Esophagus squamous epithelium (tissue), 5 donors: ENCODE measurements at places on chromosomes 3 and 15.

GRCh38 chr3:50261505-50261904 is 7.4 kb upstream of the SEMA3B start:
- no peak for DNase-seq

DNA sequence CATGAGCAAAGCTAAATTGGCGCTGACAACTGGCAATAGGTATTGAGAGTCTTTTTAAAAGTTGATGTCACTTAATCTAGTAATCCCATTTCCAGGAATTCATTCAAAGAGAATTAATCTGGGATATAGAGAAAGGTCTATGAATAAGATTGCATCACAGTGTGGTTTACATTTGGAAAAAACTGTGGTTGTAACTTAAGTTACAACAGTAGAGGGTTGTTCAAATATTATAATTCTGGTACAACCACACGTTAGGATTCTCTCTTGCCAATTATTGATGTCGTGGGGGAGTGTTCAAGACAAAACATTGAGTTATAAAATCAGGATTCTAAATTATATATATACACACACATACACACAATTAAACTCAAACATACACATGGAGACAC is 79.8 kb downstream of the LIPC start:
- DNase-seq: no peak

GRCh38 chr15:62426387-62426956 is 261.4 kb upstream of the C2CD4B start:
- DNase-seq: no peak

GRCh38 chr3:186386883-186387560 is 25.0 kb upstream of the DGKG start:
- no peak for DNase-seq

DNA sequence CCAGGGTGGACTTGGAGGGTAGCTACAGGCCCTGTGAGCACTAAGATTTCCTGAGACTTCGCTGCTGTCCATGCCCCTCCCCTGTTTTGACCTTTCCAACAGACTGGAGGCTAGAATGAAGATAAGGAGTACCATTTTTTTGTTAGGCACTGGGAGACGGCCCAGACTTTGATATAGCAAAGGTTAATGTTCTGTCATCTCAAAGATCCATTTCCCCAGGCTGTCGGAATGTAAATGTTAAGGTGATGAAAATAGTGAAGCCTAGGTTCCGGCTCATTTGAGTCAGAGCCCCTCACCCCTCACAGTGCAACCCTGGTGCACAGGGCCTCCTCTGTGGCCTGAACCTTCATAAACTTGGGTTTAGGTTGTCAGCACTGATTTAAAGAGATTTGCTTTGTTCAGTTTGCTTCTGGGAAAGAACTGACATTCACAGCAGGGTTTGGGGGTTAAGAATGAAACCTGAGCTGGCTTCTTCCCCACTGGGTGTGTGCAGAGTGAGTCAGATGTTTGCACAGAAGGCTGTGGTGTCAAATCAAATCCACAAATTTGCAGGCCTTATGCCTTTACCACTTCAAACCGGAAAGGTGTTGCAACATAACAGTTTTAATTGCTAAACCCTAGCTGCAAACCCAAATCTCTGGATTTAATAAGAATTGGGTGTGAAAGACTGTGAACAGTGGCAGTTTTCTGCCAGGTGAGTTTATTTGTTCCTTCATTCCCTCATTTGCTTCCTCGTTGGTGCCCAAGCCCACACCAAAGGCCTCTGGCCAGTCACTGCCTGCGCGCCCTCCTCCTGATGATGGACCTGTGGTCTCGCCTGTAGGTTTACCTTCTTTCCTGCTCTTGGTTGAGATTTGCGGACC is 20.6 kb upstream of the KCTD6 start:
- DNase-seq: no peak

- DNase-seq: no peak
Measured at GRCh38 chr3:196284396-196284795, 3.1 kb downstream of the PCYT1A start.

GRCh38 chr15:63800241-63800640 is 33.5 kb downstream of the HERC1 start:
- DNase-seq: no peak

DNA sequence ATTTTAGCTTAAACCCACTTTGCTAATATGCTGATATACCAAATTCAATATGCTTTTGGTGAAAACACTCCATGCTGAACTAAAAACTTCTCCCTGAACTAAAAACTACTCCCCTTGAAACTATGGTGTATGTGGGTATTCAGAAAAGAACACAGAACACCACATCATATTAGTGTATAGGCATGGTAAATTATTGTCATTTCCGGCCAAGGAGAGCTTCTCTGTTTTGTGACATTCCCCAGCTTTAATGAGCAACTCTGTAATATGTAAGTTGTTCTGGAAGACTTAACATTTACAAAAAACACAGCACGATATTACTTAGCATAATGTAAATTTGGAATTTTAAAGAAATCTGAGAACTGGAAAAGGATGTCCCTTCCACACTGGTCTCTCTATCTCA is 269.9 kb upstream of the WNT5A start:
- no peak for DNase-seq

- no peak for DNase-seq
Measured at GRCh38 chr3:117144853-117145252, 435.3 kb downstream of the TUSC7 start.

DNA sequence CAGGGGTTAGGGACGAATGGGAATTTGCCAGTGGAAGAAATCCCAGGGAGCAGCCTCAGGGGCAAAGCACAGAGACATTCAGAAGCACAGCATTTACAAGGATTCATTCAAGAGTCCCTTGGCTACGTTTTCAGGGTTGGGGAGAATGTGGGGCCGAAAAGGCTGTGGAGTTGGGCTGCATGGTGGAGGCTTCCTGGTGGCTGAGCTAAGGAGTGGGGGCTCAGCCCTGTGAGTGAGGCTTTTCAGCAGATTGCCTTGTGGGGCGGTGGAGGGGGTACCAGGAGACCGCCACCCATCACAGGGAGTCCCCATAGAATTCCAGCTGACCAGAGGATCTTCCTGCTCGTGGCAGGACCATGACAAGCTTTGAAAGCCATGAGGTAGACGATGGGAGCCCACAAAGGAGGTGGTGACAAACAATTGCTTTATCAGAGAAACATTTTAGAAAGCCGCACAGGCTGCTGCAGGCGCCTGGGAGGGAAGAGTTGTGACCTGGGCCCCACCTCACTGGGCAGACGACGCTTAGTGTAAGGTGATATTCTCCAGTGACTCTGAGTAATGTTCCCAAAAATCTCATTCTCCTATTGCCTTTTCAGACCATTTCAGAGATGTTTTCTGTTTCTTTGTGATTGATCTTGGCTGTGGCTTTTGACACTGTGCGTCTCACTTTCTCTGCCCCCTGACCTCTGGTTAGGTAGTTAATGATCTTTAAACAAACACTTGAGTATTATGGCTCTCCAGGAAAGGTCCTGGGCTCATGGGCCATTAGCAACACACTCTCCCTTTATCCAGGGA is 128.0 kb downstream of the DNAJB8 start:
- no peak for DNase-seq

- no peak for DNase-seq
Measured at GRCh38 chr3:30332196-30333021, 274.0 kb upstream of the TGFBR2 start.

DNA sequence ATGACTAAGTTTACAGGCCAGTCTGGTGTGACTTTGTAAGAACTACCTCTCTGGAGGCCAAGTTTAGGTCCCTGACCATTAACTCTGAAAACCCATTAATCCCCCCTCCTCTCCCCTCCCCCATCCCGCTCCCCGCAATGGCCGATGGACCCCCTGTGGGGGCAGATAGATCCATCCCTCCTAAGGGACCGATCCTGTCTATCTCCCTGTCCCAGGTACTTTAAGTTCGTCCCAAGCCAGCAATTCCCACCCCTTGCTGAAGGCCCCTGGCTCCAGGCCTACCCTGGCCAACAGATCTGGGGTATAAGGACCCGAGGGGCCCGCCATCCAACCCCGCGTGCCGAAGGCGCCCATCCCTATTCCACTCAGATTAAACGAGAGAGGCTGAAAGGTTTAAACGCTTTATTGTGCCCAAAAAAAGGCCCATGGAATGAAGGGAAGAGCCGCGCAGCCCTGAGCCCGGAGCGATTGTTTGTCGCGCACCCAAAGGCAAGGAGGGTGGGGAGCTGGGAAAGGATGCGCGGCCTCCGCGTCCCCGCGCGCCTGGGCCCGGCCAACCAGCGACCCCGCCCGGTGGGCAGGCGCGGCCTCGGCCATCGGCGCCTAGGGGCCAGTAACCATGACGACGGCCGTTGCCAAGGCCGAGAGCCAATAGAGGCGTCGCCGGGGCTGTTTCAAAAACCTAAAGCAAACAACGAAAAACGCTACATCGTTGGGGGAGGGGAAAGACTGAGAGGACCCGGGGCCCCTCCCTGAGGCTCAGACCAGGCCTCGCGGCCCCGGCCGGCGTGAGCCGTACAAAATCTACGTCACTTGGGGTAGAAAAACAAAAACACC is 35.9 kb downstream of the HMCES start:
- DNase-seq: no peak

DNA sequence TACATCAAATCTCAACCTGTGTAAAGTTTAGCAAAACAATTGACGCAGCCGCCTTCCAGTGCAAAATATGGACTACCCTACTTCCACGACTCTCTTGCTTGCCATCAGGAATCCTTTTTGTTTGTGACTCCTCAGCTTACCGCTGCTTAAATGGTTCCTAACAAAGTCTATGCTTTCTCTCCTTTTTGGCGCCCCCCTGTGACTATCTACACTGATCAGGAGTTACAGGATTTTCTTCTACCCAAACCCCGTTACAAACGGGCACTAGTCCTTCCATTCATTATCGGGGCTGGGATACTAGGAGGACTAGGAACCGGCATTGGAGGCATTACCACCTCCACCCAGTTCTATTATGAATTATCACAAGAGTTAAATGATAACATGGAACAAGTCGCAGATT is 184.0 kb downstream of the IGSF11 start:
- DNase-seq: no peak

GRCh38 chr3:40994611-40995010 is 204.7 kb upstream of the CTNNB1 start:
- no peak for DNase-seq

- DNase-seq: no peak
Measured at GRCh38 chr15:26083896-26084295, 220.8 kb upstream of the ATP10A start.

DNA sequence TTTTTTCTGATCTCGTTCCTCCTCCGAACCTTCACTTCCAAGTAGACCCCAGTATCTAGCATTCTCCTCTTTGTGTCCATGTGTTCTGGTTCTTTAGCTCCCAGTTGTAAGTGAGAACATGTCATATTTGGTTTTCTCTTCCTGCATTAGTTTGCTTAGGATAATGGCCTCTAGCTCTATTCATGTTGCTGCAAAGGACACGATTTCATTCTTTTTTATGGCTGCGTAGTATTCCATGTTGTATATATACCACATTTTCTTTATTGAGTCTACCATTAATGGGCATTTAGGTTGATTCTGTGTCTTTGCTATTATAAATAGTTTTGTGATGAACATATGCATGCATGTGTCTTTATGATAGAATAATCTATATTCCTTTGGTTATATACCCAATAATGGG is 30.2 kb upstream of the MME start:
- DNase-seq: no peak

GRCh38 chr3:152199102-152199840 is 69.5 kb upstream of the MBNL1 start:
- no peak for DNase-seq

- no peak for DNase-seq
Measured at GRCh38 chr3:150936693-150937092, 31.5 kb upstream of the MINDY4B start.

GRCh38 chr3:159733194-159733860 is 255.3 kb upstream of the IL12A start:
- no peak for DNase-seq

DNA sequence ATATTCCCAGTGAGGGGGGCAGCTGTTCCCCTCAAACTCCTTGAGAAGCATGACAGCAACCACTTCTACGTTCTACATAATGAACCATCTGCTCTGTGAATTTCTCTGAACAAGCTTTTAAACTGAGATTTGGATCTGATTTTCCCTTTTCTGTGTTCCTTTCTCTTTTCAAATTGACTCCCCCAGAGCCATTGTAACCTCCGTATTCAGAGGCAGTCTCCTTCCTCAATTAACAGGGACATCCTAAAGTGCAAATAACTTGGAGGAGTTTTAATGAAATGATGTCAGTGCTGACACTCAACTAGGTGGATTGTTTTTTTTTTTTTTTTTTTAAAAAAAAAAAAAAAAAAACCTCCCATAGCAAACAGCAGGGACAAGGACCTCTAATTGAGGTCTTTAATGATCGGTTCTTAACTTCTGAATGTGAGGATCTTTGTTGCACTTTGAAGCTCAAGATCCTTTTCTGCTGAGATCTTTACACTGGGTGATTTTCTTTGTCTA is 48.8 kb downstream of the ADAMTS9 start:
- no peak for DNase-seq

DNA sequence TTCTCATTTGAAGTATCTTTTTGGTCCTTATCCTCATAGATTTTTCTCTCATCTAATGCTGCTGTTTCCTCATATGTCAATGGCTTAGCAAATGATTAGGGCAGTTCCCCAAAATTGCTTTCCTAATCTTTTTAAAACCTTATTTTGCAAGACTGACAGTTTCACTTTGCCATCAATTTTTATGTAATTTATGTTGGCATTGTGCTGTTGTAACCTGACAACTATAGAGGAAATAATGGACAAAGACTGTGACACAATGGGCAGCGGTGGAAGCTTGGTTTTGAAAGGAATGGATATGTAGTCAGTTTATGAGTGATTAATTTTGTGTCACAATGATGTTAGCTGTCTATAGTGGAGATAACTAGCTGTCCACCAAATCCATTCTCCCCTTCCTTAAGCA is 10.6 kb upstream of the SH3BP5 start:
- no peak for DNase-seq

GRCh38 chr3:187706971-187707370 is 4.6 kb upstream of the RTP2 start:
- DNase-seq: no peak

- DNase-seq: no peak
Measured at GRCh38 chr15:100923902-100924301, 4.7 kb downstream of the LRRK1 start.

GRCh38 chr3:176075046-176075445 is 1122.2 kb downstream of the TBL1XR1 start:
- no peak for DNase-seq

- no peak for DNase-seq
Measured at GRCh38 chr3:14845180-14845579, 26.4 kb downstream of the FGD5 start.

DNA sequence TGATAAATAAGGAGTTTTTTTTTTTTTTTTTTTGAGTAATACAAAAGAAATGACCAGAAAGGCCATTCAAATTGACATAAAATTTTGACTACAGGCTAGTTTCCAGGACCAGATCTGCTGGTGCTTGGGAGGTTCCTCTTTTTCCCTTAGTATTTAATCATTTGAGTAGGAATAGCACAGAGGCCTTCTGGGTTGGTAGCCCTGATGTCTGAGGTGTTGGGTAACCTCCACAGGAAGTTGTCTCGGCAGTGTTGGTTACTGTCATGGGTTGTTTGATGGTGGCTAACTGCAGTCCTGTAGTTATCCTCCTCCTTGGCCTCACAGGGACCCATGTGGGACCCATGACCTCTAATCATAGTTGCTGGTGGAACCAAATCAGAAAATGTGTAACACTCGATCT is 91.1 kb downstream of the USP13 start:
- DNase-seq: no peak
